ENCODE measurements at places on chromosomes 2 and 18. TPM values are rescaled to one million over a fixed set of nuclear protein-coding genes. Genes with fewer than 3 reads are reported as not detected.

- H3K36me3 ChIP-seq = peaks cover 29% of the 10 kb centered on the region
- no peaks in the 10 kb centered on the region for H3K27me3 ChIP-seq
- peaks cover 3% of the 10 kb centered on the region for H3K4me1 ChIP-seq
- no peak overlapping the region for H3K4me3 ChIP-seq
Observed at GRCh38 chr2:26471766-26472706, 5.9 kb downstream of the OTOF start.

DNA sequence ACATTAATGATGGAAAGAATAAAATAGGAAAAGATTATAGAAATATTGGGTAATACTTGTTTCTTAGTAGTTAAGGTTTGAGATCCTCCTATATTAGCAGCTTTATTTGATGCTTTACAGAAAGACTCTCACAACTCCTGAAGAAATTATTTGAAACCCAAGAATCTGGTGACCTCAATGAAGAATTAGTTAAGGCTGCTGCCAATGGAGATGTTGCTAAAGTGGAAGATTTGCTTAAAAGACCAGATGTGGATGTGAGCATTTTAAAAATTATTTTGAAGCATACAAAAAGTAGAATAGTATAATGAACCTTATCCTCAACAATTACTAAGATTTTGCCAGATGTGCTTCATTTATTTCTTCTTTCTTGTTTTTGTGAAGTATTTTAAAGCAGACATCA, 59.1 kb downstream of the MIB1 start:
- no peaks in the 10 kb centered on the region for H3K27me3 ChIP-seq
- peaks cover 24% of the 10 kb centered on the region for H3K36me3 ChIP-seq
- no peaks in the 10 kb centered on the region for H3K4me1 ChIP-seq

- no peaks in the 10 kb centered on the region for H3K36me3 ChIP-seq
- H3K4me3 ChIP-seq = no peak overlapping the region
- DNase-seq = no peak
- H3K27ac ChIP-seq = no peak overlapping the region
- peaks cover 6% of the 10 kb centered on the region for H3K4me1 ChIP-seq
- peaks cover 30% of the 10 kb centered on the region for H3K27me3 ChIP-seq
Observed at GRCh38 chr2:11554399-11554716, 20.5 kb downstream of the GREB1 start.

GRCh38 chr2:60948926-60949579, 67.7 kb downstream of the REL start:
- H3K4me3 ChIP-seq = no peak overlapping the region
- peaks cover 43% of the 10 kb centered on the region for H3K36me3 ChIP-seq
- no peak for DNase-seq
- H3K4me1 ChIP-seq = peaks cover 21% of the 10 kb centered on the region
- no peaks in the 10 kb centered on the region for H3K27me3 ChIP-seq

DNA sequence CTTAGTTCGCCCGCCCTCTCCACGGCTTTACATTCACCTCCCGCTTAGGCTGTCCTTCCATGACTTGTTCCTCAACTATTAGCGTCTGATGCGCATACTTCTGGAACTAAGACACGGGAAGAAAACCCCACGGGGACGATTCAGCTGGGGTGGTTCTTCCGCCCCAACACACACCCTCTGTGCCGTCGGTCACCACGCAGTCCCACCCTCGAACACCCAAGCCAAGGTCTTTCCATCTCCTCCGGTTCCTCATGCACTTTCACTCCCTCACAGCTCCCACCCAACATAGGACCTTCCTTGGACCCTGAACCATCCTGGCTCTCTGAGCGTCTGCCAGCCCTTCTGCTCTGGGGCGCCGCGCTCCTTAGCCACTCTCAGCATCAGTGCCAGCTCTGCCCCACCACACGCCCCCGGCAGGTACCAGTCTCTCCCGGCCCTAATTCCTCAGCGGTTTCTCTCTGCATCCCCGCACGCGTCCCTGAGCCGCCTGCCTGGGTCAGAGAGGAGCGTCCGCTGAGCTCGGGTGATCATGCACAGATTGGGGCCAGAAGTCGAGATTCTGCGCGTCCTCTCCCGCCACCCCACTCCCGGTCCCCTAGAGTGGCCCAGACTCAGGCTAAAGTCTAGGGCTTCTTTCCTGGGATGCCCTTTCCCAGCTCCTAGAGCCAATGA, 522 bp upstream of the SRD5A2 start:
- DNase-seq = no peak
- H3K4me3 ChIP-seq = no peak overlapping the region
- H3K4me1 ChIP-seq = no peaks in the 10 kb centered on the region

DNA sequence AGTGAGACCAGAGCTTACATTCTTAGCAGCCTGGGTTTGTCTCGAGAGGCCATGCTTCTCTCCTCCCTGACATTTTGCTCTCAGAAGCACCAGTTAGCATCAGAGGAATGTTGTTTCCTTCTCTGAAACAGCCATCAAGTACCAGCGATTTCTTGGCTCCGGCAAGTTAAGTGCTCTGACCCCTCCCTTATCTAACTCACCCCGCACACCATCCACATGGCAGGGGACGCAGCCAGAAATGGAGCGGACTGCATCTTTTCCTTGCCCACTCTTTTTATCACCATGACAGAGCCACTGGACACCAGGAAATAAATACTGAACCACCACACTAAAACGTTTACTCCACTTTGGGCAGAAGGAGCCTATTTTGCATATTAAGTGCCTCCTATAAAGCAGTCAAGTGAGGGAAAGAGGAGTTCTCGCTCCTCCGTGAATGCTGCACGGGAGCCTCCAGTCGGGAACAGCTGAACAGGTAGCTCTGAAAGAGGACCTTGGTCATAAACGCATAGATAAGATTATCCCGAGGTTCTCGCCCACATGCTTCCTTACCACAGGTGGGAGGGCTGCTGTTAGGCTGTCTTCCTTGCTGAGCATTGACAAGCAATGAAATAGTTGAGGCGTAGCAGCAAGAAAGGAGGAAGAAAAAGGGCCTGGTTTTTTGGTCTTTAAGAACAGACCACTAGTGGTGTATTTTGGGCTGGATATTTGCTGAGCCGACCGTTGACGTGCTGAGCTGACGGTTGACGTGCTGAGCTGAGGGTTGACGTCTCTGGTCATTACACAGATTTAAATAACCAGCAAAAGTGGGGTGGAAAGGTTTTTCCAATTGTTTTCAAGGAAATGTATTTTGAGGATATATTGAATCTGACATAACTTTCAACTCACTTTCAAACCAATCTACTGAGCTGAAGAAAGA, 71.4 kb upstream of the ITGB6 start:
- peaks cover 2% of the 10 kb centered on the region for H3K27me3 ChIP-seq
- H3K27ac ChIP-seq = no peak overlapping the region
- DNase-seq = no peak

- no peak overlapping the region for H3K4me3 ChIP-seq
- no peaks in the 10 kb centered on the region for H3K27me3 ChIP-seq
- no peaks in the 10 kb centered on the region for H3K36me3 ChIP-seq
Observed at GRCh38 chr2:238141541-238142318, 3.3 kb downstream of the KLHL30 start.

GRCh38 chr2:237118025-237118424, 32.3 kb downstream of the COPS8 start:
- no peaks in the 10 kb centered on the region for H3K4me1 ChIP-seq
- H3K4me3 ChIP-seq = no peak overlapping the region
- no peaks in the 10 kb centered on the region for H3K27me3 ChIP-seq
- no peak overlapping the region for H3K27ac ChIP-seq
- no peak for DNase-seq

The MYO3B gene
- total RNA-seq = 0.05 TPM

The DPYSL5 gene
- total RNA-seq = not detected

The GALNT5 gene
- not detected for total RNA-seq

All from activated CD8-positive, alpha-beta T cell treated with anti-CD3 and anti-CD28 coated beads, Interleukin-2, amount 10 ng/mL, durations not matched to agents 7 days and 5 days (primary cell).